ENCODE measurements at places on chromosomes 5 and 9. TPM values are rescaled to one million over a fixed set of nuclear protein-coding genes. Genes with fewer than 3 reads are reported as not detected.

DNA sequence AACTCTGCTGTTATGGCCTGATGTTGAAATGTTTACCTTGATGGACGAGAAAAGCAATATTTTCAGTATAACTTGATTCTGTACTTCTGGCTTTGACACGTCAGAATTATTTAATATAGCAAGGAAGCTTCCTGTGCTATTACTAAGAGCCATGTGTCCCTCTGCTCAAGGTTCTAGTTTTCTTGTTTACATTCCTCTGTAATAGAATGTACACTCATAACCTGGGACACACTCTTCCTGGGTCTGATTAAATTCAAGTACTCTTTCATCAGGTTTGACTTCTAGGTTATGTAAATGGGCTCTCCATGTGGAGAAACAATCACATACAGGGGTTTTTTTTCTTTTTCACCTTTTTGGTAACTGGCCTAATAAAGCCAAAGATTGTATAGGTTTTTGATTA, 33.1 kb downstream of the GTF3C4 start:
- no peak for DNase-seq

Gene RNF130
- total RNA-seq: 61.3 TPM

- DNase-seq: no peak
Observed at GRCh38 chr5:1885404-1885755, 2.7 kb upstream of the IRX4 start.

Gene OTP
- total RNA-seq: not detected
